ENCODE measurements at places on chromosomes 1 and 21.

DNA sequence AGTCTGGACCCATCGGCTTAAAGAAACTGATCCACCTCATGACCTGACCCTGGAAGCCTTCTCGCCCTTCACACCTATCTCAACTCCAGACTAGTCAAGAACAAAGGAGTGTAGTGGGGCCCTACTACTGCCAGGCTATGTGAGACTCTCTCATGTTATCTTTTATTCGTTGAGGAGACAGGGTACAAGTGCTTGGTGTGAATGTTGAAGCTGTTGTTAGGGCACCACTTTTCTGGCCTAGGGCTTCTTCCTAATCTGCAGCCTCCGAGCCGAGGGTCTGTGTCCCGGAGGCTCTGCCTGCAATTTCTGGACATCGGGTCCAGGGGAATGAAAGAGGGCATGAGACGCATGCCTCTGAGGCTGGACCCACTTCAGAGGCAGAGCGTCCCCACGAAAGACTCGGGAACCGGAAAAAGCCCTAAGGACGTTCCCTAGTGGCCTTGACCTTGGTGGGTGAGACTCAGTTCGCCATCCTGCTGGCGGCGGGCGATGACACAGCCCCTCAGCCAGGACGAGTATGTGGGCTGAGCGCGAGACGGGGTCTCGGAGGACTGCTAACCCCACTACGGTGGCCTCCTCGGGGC lies 671 bp downstream of the DNAJC11 start:
- DNase-seq: peak; percentile 27

- no peak for DNase-seq
Measured at GRCh38 chr21:19029816-19030215, 626.2 kb upstream of the TMPRSS15 start.

GRCh38 chr21:20020026-20020425 lies 978.2 kb upstream of the NCAM2 start:
- DNase-seq: no peak

- no peak for DNase-seq
Measured at GRCh38 chr1:53087332-53088285, 25.6 kb downstream of the PODN start.

DNA sequence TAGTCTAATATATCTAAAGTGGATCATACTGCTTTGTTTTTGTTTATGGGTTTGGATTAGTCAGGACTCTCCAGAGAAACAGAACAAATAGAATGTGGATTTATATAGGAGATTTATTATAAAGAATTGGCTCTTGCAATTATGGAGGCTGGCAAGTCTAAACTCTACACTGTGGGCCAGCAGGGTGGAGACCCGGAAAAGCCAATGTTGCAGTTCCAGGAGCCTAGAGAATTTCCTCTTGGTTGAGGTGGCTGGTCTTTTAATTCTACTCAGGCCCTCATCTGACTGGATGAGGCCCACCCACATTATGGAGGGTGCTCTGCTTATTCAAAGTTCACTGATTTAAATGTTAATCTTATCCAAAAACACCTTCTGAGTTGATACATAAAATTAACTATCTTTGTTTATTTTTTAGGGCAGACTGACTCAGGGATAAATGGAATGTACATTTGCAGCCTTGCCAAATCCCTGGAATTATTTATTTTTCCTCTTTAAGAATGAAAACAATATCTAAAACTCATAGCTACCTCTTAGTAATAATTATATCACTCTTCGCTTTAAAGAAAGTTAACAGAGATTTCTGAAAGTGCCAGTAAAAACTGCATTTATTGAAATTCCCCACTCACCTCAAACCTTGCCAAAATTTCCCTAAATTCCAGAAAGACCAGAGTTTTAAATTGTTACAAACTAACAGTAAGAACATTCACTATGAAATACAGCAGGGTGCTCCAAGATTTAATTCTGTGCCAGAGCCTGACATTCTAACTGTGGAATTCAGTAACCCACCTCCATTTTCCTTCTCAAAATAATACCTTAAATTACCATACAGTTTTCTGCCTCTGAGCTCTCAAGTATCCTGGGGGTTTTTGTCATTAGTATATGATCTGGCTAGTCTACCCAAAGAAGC lies 36.6 kb upstream of the SSX2IP start:
- no peak for DNase-seq

DNA sequence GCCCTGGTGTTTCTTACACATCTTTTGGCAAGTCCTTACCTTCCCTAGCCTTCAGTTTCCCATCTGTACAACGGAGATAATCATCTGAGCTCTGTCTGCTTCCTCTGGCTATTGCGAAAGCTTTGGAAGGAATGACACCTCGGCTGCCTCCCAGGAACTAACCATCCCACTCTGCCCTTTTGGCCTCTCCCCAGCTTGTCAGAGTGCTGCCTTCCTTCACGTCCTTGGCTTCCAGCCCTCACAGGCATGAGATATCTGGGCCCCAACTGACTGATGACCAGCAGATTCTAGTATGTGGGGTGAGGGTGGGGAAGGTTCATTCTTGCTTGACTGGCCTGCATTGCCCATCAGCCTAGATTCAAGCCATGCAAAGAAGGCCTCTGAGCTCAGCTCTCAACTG lies 253.1 kb upstream of the FGGY start:
- peak; percentile 54 for DNase-seq

GRCh38 chr1:167621780-167622313 lies 8.2 kb upstream of the RCSD1 start:
- no peak for DNase-seq

- peak; percentile 67 for DNase-seq
Measured at GRCh38 chr1:54287176-54287650, 87.2 kb downstream of the MRPL37 start.

DNA sequence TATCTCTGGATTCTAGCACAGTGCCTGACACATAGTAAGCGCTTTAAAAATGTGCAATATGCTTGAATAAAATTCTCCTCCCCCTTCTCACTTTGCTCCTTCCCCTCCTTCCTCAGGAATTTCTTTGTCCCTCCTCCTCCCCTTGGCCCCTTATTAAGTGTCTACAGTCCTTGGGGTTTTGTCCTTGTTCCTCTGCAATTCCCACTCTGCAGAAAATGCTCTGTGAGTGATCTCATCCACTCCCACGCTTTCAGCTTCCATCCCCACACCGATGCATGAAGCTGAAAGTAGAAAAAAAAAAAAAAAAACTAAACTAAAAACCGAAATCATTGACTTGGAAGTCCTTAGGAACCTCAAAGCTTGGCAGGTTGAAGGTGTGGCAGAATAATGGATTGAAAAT lies 273.6 kb downstream of the RRAGC start:
- DNase-seq: no peak

- DNase-seq: peak; percentile 60
Measured at GRCh38 chr1:243447347-243447746, 191.5 kb downstream of the SDCCAG8 start.

DNA sequence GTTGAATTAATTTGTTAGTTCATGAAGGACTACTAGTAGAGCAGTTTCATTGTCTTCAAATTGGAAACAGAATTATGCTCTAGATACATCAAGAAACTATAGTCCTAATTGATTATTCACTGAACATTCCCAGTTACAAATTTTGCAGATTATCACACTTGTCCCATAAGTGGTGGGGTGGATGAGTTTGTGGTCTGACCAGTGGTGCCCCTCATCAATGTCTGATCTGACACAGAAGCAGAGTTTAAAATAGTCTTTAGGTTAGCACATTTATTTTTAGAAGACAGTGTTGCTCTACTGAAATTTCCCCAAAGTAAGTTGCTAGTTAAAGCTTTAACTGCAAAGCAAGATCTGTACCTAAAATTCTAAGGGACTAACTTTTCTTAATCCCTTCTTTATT lies 42.9 kb downstream of the INKA2 start:
- no peak for DNase-seq

DNA sequence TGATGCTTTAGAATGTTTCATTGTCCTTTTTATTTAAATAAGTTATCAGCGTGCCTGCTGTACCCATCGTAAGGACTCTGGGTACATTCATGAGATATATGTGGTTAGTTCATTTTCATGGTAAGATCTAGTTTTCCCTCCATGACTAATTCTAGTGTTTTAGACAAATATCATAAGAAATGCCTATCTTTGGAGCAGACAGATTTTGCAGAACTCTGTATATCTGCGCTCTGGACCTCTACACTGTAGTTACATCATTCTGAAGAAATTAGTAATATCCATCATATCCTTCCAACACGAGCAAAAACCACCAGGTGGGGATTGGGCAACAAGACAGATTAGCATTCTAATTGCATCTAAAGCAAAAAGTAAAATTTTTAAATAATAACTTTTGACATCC lies 499.2 kb downstream of the SETD4 start:
- no peak for DNase-seq

GRCh38 chr1:151435174-151435573 lies 24.1 kb downstream of the POGZ start:
- no peak for DNase-seq

GRCh38 chr1:174965362-174966007 lies 34.3 kb upstream of the CACYBP start:
- DNase-seq: peak; percentile 65

- DNase-seq: peak; percentile 81
Measured at GRCh38 chr1:24966724-24967346, 36.8 kb upstream of the RUNX3 start.

- no peak for DNase-seq
Measured at GRCh38 chr1:178126261-178126660, 32.4 kb downstream of the RASAL2 start.

GRCh38 chr1:109249654-109250401 lies 489 bp downstream of the CELSR2 start:
- no peak for DNase-seq

DNA sequence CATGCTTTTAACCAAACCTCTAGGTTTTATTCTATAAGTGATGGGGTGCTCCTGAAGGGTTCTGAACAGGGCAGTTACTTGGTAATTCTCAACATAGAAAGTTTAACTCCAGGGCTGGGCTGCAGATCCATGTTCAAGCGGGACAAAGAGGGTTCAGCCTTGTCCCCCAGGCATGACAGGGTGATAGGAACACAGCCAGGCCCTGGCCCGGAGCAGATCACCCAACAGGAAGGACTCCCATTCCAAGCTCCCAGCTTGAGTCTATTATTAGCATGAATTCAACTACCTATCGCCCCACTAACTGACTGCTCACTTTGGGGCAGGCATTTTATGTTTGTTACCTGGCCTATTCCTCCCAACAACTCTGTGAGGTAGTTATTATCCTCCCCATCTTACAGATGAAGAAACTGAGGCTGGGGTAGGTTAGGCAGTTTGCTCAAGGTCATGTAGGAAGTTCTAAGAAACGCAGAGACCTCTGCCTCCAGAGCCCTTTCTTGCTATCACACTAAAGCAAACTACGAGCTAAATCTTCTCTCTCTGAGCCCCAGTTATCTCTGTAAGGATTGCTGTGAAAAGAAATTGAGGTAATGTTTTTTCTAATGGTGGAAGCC lies 14.5 kb downstream of the ASAP3 start:
- DNase-seq: no peak
